Stimulated activated CD4-positive, alpha-beta T cell treated with anti-CD3 and anti-CD28 coated beads, TNF-alpha, amount 100 ng/mL, for 1 hour (primary cell): ENCODE measurements at places on chromosomes 13 and 19.

DNA sequence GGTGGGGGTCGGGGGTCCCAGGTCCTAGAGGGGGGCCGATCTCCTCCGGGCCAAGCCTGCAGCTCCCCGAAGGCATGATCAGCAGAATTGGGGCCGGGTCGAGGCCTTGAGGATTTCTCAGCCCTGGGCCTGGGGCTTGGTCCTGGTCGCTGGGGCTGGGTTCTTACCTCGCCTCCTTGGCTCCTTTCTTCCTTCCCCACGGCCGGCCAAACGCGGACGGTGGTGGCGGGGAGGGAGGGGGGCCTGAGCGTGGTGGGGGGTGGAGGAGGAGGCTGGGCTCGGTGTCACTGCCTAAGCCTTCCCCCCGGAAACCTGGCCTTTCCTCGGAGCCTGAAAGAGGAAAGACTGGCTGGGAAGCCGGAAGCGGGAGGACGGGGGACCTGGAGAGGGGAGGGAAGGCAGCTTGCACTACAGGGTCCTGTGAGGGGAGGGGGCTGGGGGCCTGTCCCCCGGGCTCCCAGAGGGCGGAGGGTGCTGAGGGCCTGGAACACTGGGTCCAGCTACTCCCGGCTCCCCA, at the start of gene ZNF579:
Gene ZNF579, minus strand, starts transcription at position 221 of the 517 bp plus-strand sequence. CDS start 1,209 bp downstream, outside the sequence.
- DNase-seq, result no peak

GRCh38 chr19:52270266-52270885, 989 bp downstream of the ZNF766 start:
- DNase-seq, result no peak

GRCh38 chr13:50527612-50528509, 315.6 kb downstream of the DLEU7 start:
- no peak for DNase-seq

GRCh38 chr13:24574847-24575246, 62.3 kb upstream of the PARP4 start:
- no peak for DNase-seq

GRCh38 chr13:37365496-37365895, 233.1 kb downstream of the POSTN start:
- no peak for DNase-seq
